A549 treated with DMSO at 1 μM for 4 hours (cell line): ENCODE measurements at places on chromosomes 1 and 21. TPM values are rescaled to one million over a fixed set of nuclear protein-coding genes. Genes with fewer than 3 reads are reported as not detected.

Gene LYPLA2
- total RNA-seq = 55.6 to 63.0 TPM (median 59.1 TPM) in 5 replicates

Gene UBR4
- 96.3 to 123 TPM (median 112 TPM) in 5 replicates for total RNA-seq

Gene CD84
- total RNA-seq = not detected in 5 replicates

Gene ACTN2
- 0.01 to 0.10 TPM (median 0.09 TPM) in 3 of 5 replicates, not detected in the others for total RNA-seq
